Suppressor macrophage treated with lipopolysaccharide for 1 hour (primary cell): ENCODE measurements at places on chromosomes 4 and X.

GRCh38 chr4:53026233-53026632 lies 164.1 kb downstream of the RASL11B start:
- DNase-seq: no peak

DNA sequence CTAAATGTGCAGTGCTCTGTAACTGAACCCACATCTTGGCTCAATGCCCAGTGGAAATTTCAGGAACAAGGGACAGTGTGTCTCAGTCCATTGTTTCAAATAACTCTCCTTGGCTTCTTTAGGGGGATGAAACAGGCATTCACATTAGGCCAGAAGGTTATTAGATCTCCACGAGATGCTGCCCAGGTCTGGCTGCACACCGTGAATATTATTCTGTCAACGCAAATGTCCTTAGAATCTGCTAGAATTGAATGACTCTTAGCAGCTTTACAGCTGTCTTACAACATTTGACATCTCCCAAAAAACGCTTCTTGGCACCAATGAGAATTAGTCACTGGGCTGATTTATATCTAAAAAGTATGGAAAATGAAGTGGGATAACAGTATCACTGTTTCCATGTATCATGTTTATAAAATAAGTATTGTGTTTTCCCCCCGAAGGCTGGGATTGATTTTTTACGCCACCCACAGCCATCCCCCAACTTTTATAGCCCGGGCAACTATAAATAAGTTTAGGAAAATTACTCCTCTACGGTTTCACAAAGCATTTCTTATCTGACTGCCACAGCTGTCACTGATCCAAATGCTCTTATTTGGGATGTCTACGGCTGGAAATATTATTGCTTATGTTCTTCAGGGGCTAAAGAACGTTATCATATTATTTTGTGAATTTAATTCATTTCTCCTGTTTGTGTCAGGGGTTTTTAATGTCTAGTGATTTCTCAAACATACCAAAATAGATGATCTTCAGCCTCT lies 559.7 kb upstream of the FAT1 start:
- DNase-seq: no peak

DNA sequence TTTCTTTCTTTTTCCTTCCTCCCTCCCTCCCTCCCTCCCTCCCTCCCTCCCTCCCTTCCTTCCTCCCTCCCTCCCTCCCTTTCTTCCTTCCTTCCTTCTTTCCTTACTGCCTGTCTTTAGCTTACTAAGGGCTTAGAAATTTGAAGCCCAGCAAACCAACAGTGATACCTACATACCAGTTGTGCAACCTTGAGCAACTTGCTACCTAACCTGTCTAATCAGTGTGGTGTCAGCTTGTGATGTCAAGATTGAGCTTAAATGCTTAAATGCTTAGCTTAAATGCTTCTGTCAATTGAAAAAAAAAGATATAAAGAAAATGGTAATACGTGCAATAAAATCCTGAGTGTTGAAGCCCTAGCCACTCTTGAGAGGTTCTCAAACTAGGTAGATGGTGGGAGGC lies 728.6 kb downstream of the TRIML1 start:
- DNase-seq: no peak

DNA sequence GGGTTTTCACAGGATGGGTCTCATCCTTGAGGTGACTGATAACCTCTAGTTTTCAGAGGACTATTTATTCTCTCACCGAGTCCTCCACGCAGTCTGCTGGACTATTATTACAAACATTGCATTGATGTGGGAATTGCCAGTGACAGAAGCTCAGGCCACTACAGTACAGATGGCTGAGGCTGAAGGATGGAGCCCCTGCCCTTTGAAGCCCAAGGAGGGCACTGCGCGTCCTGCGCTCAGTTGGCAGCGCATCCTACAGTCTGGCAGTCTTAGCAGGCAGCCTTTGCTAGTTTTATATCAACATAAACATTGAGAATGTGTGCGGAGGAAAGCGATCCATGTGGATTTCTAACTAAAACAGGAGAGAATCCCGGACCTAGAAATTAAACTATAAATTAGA lies 1.5 kb upstream of the RELL1 start:
- DNase-seq: no peak

GRCh38 chr4:134740290-134740689 lies 538.7 kb upstream of the PABPC4L start:
- DNase-seq: no peak

GRCh38 chr4:114226968-114227760 lies 247.7 kb upstream of the ARSJ start:
- no peak for DNase-seq

- no peak for DNase-seq
Measured at GRCh38 chr4:174460684-174461083, 61.6 kb downstream of the HPGD start.

- no peak for DNase-seq
Measured at GRCh38 chr4:134499074-134499473, 297.5 kb upstream of the PABPC4L start.

- DNase-seq: peak; percentile 16
Measured at GRCh38 chrX:9557091-9557490, 92.2 kb downstream of the TBL1X start.

- no peak for DNase-seq
Measured at GRCh38 chrX:12229986-12230385, 91.7 kb downstream of the FRMPD4 start.

- no peak for DNase-seq
Measured at GRCh38 chr4:169305651-169306050, 34.9 kb upstream of the SH3RF1 start.

- peak; percentile 3 for DNase-seq
Measured at GRCh38 chrX:120380699-120381098, 18.8 kb downstream of the ATP1B4 start.

DNA sequence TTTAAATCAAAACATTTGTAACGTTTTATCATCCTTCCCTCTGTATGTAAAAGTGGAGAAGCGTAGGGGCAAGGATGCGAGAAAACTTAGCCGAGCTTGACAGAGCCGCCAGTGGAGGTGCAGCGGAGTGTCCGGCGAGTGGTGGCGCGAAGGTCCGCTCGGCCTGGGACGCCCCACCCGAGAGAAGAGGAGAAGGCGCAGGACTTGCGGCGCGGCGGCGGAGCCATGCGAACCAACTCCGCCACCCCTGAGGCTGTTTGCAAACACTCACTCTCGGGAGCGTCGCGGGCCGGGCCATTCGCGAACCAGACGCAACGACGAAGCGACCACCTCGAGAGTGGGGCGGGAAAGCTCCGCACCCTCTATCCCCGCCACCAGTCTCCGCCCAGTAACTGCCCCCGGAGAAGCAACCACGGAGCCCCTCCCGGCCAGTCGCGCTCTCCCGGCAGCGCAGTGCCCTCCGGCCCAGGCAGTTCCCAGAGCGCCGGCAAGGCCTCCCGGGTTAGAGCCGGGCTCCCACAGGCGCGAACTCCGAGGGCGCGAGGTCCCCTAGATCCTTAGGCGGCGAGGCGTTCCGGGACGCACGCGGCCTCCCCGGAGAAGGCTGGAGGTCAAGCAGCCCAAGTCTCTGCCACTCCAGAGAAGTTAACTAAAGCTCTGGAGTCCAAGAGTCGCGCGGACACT lies 2.3 kb upstream of the MAB21L2 start:
- DNase-seq: no peak

GRCh38 chr4:123830930-123831329 lies 434.3 kb downstream of the SPRY1 start:
- no peak for DNase-seq

DNA sequence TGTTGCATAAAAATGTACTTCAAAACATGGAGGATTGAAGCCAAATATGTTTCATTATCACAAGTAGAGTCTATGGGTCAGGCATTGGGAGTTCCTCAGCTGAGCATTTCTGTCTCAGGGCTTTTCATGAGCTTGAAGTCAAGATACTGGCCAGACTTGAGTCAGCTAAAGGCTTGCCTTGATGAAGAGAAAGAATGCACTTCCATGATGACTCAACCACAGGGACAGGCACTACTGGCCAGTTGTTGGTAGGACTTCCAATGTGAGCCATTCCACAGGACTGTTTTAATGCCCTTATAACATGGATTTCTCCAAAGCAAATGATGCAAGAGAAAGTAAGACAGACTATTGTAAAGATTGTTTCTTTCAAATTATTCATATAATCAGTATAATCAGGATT lies 895.6 kb downstream of the RAB28 start:
- DNase-seq: no peak

DNA sequence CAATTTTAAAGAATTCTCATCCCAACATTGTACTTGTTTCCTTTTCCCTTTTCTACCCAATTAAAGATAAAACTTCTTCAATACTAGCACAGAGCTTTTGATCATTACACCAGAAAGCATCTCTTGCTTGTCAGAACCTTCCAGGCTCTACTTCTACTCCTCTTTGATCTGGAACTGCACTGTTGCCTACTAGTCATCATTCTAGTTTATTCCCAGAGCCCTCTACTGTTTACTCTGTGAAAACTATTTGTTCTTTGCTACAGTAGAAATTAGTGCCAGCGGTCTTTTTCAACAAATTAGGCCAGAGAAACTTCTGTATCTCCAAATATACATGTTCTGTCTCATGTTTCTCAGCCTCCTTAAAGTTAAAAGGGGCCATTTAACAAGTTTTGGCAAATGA lies 46.8 kb upstream of the TMPRSS11F start:
- DNase-seq: no peak

DNA sequence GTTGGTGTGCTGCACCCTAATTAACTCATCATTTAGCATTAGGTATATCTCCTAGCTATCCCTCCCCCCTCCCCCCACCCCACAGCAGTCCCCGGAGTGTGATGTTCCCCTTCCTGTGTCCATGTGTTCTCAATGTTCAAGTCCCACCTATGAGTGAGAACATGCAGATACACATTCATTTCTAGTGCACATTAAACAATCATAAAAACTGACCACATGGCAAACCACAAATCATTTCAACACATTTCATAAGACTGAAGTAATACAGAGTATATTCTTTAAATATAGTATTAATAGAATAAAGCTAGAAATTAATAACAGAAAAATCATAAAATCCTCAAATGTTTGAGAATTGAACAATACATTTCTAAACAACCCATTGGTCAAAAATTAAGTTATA lies 34.1 kb downstream of the PRKG2 start:
- DNase-seq: no peak

DNA sequence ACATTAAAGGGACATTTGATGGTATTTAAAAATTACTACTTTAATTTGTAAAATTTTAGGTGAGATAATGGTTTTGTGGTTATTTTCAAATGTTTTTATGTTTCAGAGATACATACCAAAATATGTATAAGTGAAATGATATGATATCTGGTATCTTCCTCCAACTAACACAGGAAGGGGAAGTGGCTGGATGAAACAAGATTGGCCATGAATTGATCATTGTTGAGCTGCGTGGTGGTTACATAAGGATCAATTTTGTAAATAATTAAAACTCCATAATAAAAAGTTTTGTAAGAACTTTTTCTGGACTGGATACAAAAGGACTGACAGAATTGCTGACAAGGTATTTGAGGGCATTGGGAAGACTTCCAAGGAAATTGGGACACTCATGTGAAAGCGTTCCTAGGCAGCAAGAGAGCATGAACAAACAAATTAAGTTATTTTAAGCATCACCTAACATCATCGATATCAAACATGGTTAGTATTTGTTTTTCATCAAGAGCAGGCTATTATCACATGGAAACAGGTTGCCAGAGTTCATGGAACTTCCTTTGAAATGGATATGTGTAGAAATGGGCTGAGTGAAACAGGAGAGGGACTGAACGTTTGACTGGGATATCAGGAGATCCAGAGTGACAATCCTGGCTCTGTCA lies 4.4 kb upstream of the PGM2 start:
- DNase-seq: no peak

DNA sequence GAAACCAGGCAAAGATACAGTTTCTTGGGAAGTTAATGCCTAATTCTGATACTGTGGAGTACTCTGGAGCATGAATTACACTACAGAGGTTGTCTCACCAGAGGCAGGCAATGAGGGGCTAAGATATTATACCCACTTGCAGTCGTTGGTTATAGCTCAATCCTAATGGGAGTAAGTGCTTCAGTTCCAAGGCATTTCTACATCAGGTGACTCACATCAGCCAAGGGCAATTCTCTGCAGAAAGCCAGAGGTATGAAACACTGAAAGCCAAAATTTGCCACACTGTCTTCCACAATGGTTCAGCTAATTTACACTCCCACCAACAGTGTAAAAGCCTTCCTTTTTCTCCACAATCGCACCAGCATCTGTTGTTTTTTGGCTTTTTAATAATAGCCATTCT lies 174.0 kb upstream of the IL15 start:
- no peak for DNase-seq

DNA sequence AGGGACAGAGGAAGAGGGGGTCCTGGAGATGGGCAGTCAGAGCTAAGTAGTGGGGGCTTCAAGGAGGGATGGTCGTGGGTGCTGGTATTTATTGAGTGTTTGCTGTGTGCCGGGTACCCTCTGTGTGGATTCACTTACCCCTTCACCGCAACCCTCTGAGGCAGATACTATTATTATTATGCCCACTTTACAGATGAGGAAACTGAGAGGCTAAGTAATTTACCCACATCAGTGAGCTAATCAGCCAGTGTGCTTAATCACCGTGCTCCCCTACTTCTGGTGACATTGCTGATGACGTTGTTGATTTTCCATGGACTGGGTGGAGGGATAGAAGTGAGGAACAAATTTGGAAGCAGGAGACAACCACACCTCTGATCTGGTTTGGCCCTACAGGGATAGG lies 4.1 kb upstream of the KIAA0232 start:
- DNase-seq: no peak

DNA sequence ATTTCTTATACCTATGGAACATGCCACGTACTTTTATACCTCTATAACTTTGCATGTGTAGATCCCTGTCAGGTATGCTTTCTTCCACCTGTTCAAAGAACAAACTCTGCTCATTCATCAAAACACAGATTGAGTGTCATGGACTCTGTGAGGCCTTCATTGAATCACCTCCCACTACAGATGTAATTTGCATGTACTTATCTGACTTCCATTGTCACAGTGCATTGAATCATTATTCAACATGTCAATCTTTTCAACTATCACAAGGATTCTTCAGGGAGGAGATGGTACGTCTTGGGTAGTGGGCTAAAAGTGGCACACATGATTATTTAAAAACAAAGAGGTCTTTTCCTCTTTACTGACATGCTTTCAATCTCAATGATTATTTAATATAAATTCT lies 24.1 kb downstream of the SPOCK3 start:
- DNase-seq: no peak

DNA sequence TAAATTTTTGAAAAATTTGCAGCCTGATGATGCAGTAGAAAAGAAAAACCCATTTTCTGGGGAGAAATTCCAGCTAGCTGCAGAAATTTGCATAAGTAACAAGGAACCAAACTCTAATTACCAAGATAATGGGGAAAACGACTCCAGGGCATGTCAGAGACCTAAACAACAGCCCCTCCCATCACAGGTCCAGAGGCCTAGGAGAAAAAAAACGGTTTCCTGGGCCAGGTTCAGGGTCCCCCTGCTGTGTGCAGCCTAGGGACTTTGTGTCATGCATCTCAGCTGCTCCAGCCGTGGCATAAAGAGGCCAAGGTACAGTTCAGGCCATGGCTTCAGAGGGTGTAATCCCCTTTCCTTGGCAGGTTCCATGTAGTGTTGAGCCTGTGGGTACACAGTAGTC lies 733.7 kb upstream of the CT83 start:
- no peak for DNase-seq

GRCh38 chr4:92270908-92271307 lies 32.9 kb upstream of the GRID2 start:
- no peak for DNase-seq
